ENCODE measurements at places on chromosomes 6 and 20.

DNA sequence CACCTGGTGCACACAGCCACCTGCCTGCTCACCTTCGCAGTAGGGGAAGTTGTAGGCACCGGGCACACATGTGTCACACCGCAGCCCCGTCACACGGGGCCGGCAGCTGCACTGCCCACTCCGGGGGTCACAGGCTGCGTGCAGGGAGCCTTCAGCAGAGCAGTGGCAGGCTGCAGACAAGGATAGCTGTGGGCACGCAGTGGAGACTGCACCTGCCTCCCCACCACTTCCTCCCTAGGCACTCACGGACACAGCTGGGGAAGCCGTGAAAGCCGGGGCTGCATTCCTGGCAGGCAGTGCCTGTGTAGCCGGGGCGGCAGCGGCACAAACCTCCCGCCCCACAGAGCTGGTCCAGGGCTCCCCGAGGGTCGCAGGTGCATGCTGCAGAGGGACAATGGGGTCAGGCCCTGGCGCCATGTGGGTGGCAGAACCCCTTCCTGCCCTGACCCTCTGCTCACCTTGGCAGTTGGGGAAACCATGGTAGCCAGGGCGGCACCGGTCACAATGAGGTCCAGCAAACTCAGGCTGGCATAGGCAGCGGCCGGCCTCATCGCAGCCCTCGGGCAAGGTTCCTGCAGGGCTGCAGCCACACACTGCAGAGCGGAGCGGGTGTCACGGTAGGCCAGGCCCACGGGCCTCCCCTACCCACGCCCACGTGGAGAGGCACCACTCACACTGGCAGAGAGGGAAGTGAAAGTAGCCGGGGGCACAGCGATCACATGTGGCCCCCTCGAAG, 29.4 kb downstream of the LAMA5 start:
- H3K36me3 ChIP-seq = no peaks in the 10 kb centered on the region
- no peak overlapping the region for H3K27ac ChIP-seq
- peaks cover 7% of the 10 kb centered on the region for H3K27me3 ChIP-seq
- no peak for DNase-seq
- H3K4me3 ChIP-seq = no peak overlapping the region
- peaks cover 8% of the 10 kb centered on the region for H3K4me1 ChIP-seq

GRCh38 chr6:167689751-167690150, 137.0 kb upstream of the AFDN start:
- DNase-seq = no peak
- H3K27ac ChIP-seq = no peak overlapping the region
- H3K27me3 ChIP-seq = peaks cover 41% of the 10 kb centered on the region
- H3K4me1 ChIP-seq = peaks cover 3% of the 10 kb centered on the region

DNA sequence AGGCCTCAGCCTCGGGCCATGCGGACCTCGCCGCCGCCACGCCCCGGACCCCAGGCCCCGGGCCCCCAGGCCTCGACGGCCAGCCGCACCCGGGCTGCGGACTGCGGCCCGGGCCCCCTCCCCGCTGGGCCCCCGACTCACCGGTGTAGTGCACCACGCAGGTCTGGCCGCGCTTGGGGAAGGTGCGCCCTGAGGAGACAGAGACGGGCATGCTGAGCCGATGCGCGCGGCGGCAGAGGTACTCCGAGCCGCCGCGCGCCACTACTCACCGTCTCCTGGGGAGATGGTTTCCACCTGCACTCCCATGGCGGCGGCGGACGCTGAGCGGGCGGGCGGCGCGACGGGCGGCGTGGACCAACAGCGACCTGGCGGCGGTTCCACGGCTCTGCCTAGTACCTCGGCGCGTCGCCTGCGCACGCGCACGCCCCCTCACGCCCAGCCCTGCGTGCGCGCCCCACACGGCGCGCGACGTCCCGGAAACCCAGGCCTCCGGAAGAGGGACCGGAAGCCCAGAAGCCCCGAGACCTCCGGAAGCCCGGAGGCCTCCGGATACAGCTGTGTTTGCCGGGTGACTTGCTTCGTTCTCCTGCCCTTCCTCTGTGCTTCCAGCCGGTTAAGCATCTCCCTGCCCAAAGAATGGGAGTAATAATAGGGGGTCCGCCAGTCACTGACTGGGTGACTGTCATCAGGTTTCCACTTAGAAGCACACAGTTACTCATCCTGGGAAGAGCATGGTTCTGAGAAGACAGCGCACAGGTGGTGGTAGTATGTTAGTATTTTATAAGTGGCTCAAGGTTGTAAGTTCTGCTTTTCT, at the start of gene FKBP1A:
Gene FKBP1A, minus strand, starts transcription at position 362 of the 814 bp plus-strand sequence. Its CDS starts 56 bp downstream, at position 306.
- peak within 1 kb of the TSS; percentile 93 for H3K27ac ChIP-seq
- H3K4me3 ChIP-seq = peak within 1 kb of the TSS; percentile 94
- H3K36me3 ChIP-seq = peaks cover 19% of the 10 kb centered on the region

- H3K4me1 ChIP-seq = peaks cover 62% of the 10 kb centered on the region
- peak overlapping the region; percentile 94 for H3K4me3 ChIP-seq
- DNase-seq = peak; percentile 54
- peak overlapping the region; percentile 98 for H3K27ac ChIP-seq
Measured at GRCh38 chr20:48826883-48827771, 672 bp downstream of the PREX1 start.

GRCh38 chr6:169339731-169340309, 86.2 kb upstream of the THBS2 start:
- no peaks in the 10 kb centered on the region for H3K36me3 ChIP-seq
- H3K27me3 ChIP-seq = peaks cover 8% of the 10 kb centered on the region
- no peak for DNase-seq
- no peak overlapping the region for H3K27ac ChIP-seq
- H3K4me1 ChIP-seq = no peaks in the 10 kb centered on the region

DNA sequence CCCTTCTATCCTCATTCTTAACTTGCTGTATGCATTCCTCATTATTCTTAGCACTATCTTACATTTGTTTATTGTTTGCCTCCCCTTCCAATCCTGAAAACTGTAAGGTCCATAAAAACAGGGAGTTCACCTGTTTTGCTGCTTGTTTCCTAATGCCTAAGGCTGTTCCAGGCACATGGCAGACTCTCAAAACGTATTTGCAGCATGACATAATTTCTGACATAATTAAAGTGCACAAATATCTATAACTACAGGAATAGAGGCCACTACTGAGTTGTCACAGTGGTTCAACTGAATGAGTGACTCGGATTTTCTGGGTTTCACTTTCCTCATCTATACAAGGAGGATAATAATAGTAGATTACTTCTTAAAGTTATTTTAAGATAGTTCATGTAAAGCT, 83.0 kb downstream of the HFE start:
- H3K36me3 ChIP-seq = peaks cover 8% of the 10 kb centered on the region
- H3K27me3 ChIP-seq = no peaks in the 10 kb centered on the region
- peak overlapping the region; percentile 99 for H3K27ac ChIP-seq

- no peaks in the 10 kb centered on the region for H3K4me1 ChIP-seq
- H3K36me3 ChIP-seq = no peaks in the 10 kb centered on the region
- H3K4me3 ChIP-seq = no peak overlapping the region
- H3K27ac ChIP-seq = no peak overlapping the region
Measured at GRCh38 chr20:62766716-62767115, 29.6 kb upstream of the MRGBP start.

GRCh38 chr20:61979701-61980635, 85.7 kb downstream of the TAF4 start:
- H3K4me1 ChIP-seq = peaks cover 8% of the 10 kb centered on the region
- H3K4me3 ChIP-seq = no peak overlapping the region
- no peaks in the 10 kb centered on the region for H3K27me3 ChIP-seq
- no peak for DNase-seq
- H3K27ac ChIP-seq = no peak overlapping the region

DNA sequence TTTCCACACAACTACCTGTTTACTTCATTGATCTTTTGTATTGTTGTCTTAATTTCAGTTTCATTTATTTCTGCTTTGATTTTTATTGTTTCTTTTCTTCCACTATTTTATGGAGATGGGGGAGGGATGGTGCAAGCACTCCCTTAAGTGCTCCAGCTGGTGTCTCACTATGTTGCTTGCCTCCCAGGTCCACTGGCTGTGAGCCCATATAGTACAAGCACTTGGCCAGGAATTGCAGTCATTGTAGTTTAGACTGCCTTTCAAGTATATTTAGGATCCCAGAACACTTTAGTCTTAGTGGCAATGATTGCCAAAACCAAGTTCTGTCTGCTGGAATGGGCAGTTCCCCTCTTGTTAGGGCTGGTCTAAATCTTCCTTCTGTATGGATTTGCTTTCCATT, 34.9 kb upstream of the MAN1A1 start:
- no peak overlapping the region for H3K27ac ChIP-seq
- DNase-seq = no peak
- H3K4me1 ChIP-seq = no peaks in the 10 kb centered on the region
- H3K36me3 ChIP-seq = peaks cover 18% of the 10 kb centered on the region
- H3K27me3 ChIP-seq = no peaks in the 10 kb centered on the region
- H3K4me3 ChIP-seq = no peak overlapping the region

DNA sequence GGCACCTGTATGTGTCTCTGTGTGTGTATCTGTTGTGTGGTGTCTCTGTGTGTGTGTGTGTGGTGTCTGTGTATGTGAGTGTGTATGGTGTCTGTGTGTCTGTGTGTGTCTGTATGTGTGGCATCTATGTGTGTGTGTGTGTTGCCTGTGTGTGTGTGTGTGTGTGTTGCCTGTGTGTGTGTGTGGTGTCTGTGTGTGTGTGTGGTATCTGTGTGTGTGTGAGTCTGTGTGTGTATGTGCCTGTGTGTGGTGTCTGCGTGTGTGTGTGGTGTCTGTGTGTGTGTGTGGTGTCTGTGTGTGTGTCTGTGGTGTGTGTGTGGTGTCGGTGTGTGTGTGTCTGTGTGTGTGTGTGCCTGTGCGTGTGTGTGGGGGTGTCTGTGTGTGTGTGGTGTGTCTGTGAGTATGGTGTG, 31.7 kb upstream of the VEGFA start:
- H3K27ac ChIP-seq = no peak overlapping the region
- DNase-seq = no peak
- peaks cover under 1% of the 10 kb centered on the region for H3K36me3 ChIP-seq
- H3K4me1 ChIP-seq = peaks cover 33% of the 10 kb centered on the region

DNA sequence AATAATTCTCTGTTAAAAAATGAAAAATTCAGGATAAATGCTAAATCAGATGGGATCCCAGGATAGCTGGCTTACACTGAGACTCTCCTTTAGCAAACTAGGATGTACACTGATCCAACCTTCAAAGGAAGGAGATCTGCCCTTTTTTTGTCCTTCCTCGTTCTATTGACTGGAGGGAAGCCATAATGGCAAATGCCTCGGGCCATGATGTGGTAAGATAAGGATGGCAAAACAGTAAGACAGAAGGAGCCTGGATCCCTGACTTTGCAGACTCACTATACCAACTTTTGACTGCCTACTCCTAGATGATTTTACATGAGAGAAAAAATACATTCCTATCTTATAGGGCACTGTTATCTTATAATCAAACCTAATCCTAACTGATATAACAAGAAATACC, 156.9 kb upstream of the BEND3 start:
- no peaks in the 10 kb centered on the region for H3K4me1 ChIP-seq
- no peak overlapping the region for H3K4me3 ChIP-seq
- H3K27ac ChIP-seq = no peak overlapping the region

- H3K4me3 ChIP-seq = no peak overlapping the region
- peaks cover 57% of the 10 kb centered on the region for H3K27me3 ChIP-seq
- H3K4me1 ChIP-seq = peaks cover 10% of the 10 kb centered on the region
- H3K36me3 ChIP-seq = no peaks in the 10 kb centered on the region
- no peak for DNase-seq
Measured at GRCh38 chr6:160431226-160431625, 83.0 kb downstream of the SLC22A3 start.

- peaks cover 3% of the 10 kb centered on the region for H3K27me3 ChIP-seq
- no peak for DNase-seq
- H3K4me1 ChIP-seq = no peaks in the 10 kb centered on the region
- H3K4me3 ChIP-seq = no peak overlapping the region
- H3K36me3 ChIP-seq = no peaks in the 10 kb centered on the region
Measured at GRCh38 chr20:23317081-23317480, 33.5 kb upstream of the NXT1 start.

- no peak overlapping the region for H3K4me3 ChIP-seq
- peaks cover 22% of the 10 kb centered on the region for H3K4me1 ChIP-seq
- no peak overlapping the region for H3K27ac ChIP-seq
- no peak for DNase-seq
- H3K27me3 ChIP-seq = no peaks in the 10 kb centered on the region
Measured at GRCh38 chr20:2139250-2139649, 37.6 kb downstream of the STK35 start.
